Stimulated activated CD4-positive, alpha-beta T cell treated with anti-CD3 and anti-CD28 coated beads, Interleukin-15, amount 100 ng/mL, for 24 hours (primary cell): ENCODE measurements at places on chromosomes 2 and 18.

DNA sequence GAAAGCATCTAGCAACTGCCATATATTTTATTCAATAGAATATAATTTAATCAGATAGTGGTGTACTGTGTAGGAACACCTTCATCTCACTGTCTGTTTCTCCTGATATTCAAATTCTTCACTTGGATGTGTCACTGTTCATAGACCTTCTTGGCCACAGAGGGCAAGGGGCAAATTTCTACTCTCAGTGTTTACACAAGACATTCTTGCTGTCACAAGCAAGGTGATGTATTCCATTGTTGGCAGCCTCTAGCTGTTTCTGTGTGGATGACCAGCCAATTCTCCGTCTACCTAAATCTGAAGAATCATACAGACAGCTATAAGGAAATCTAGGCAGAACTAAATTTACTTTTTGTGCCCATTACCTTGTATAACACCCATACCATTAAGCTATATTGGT, 948.3 kb downstream of the CNTNAP5 start:
- DNase-seq: no peak

GRCh38 chr2:172404824-172405223, 22.6 kb upstream of the ITGA6 start:
- DNase-seq: no peak

GRCh38 chr2:176317623-176318065, 48.4 kb downstream of the MTX2 start:
- DNase-seq: no peak

GRCh38 chr18:9596226-9596625, 18.1 kb downstream of the PPP4R1 start:
- DNase-seq: no peak

DNA sequence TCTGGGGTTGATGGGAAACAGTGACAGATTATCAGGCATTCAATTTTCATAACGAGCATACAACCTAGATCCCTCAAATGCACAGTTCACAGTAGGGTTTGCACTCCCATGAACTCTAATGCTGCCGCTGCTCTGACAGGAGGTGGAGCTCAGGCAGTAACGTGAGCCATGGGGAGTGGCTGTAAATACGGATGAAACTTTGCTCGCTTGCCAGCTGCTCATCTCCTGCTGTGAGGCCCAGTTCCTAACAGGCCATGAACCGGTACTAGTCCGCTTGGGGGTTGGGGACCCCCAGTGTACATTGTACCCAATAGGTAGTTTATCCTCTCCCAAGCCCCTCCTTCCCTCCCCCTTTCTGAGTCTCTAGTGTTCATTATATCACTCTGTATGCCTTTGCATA, 94.6 kb downstream of the PTH2R start:
- no peak for DNase-seq
